ENCODE measurements at places on chromosomes 5 and 9.

DNA sequence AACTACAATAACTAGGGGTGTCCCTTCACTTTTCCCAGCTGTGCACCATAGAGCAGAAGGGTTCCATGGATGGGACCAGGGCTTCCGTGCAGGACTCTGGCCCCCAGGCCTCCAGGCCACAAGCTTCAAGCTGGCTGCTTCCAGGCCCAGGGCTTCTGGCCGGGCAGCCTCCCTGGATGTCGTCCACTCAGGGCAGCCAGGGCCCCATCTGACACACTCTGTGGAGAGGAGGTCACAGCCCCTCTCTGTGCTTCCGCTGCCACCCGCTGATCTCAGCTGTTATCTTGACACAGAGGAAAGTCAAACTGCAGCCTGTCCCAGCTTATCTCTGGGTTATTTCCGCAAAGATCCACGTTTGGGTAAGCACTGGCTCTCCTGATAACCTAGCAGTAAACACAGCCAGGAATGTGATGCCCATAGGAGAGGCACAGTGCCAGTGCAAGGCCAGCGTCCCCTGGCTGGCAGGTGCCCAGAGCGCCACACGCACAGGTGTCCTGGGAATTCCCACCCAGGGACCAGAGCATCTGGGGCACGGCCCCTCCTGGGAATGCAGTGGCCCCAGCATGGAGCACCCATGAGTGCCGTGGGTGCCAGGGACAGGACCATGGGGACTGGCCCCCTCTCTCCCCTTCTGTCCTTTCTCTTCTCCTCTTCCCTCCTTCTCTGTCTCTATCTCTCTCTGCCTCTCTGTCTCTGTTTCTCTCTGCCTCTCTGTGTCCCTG lies 15.6 kb upstream of the SLC6A19 start:
- no peak for DNase-seq

- no peak for DNase-seq
Measured at GRCh38 chr9:80699511-80699998, 989.8 kb downstream of the TLE1 start.

DNA sequence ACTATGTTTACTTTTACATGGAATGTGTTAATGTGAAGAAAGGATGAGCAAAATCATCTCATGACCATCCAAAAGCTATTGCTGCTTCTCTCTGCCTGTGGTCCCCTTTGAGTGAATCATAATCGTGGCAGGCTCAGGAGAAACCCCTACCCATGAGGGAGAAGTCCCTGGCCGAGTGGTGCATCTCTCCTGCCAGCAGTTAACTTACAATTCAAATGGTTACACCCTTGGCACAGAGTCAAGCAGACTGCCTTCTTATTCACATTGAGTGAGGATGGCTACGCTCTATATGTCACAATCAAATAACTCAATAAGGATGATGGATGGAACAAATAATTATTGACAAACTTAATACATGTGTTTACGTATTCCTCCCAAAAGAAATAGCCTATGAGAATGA lies 179.1 kb downstream of the FGF1 start:
- DNase-seq, result no peak

DNA sequence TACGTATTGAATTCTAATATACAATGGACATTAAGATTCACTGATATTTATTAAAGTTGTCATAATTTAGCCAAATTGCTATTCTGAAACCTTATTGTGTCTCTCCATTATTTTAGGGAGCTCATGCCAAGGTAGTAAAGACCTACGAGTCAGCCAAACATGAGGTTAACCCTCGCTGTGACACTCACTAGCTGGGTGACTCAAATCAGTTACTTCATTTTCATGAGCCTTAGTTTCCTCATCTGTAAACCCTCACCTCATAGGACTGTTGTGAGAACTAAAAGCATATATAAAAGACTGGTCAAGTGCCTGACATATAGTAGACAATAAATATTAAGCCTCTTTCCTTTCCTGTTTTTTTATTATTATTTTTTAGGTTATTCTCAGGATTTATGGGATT lies 44.0 kb upstream of the PCA3 start:
- no peak for DNase-seq

DNA sequence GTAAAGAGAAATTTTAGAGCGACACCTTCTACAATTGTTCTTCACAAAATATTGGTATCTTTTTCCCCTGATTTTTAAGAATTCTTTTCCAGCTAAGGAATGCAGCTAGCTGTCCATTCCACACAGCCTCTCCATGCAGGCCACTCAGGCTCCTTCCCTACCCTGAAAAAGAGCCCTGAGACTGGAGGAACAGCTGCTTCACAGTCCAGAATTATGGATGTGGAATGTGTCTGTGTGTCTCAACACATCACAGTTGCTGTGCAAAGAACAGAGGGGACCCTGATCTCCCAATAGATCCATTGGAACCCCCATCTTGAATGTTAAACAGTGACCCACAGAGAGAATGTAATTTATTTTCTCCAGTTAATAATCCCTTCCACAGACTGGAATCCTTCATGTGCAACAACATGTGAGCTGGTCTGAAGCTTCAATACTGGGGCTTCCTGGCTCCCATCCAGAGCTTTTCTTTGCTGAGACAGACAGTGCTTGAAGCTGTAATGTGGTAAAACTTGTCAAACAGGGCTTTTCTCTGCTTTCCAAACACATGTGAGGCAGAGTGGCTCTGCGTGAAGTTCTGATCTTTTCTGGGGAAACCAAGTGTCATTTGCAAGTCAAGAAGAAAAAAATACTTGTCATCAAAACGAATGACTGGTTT lies 53.3 kb upstream of the SMC5 start:
- DNase-seq, result no peak

DNA sequence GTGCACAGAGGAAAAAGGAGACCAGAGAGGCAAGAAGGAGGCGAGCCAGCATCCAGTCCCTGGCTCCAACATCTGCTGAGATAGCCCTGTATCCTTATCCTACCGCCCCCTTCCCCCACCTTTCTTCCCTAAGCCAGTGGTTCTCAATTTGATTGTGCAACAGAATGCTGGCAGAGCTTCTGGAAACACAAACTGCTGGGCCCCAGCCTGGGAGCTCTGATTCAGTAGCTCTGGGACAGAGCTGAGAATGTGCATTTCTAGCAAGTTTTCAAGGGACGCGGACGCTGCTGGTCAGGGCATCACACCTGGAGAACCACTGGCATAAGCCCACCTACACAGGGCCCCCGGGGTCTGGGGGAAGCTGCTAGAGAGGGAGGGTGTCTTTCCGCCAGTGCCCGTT lies 21.1 kb downstream of the AK8 start:
- no peak for DNase-seq

- no peak for DNase-seq
Measured at GRCh38 chr9:107557236-107557990, 67.8 kb upstream of the KLF4 start.

DNA sequence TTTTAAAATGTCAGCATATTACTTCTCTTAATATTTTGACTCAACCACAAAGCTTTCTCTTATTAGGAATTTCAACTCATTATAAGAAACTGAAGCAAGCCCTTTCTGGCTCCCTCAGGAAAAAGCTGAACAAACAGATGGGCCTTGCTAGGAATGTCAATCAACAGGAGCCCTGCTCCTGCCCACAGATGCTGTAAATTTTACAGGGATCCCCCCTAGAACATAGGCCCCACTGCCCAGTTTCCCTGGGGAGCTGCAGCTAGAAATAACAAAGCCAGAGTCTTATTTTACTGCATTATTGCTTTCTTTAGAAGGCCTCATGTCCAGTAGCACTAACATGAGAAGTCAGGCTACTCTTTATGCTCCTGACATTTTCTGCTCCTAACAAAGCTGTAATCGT lies 103.8 kb downstream of the PCSK1 start:
- no peak for DNase-seq

- DNase-seq, result no peak
Measured at GRCh38 chr9:69204849-69205248, 30.8 kb downstream of the TJP2 start.

DNA sequence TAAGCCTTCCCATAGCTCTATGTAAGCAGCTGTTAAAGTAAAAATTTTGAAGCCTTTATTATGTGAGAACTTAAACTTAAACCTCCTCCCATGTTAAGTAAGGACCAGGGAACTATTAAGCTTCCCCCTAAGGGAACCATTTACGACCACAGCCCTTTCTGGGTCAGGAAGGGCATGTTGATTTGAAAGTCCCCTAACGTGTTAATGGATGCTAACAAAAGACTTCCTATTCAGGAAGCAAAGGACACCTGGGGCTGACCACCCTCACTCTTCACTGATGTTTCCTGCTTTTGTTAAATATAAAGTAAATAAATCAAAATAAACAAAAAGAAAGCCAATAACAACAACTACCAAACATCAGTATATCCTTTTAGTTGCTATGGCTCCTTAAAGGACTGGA lies 170.6 kb upstream of the RFX3 start:
- no peak for DNase-seq

DNA sequence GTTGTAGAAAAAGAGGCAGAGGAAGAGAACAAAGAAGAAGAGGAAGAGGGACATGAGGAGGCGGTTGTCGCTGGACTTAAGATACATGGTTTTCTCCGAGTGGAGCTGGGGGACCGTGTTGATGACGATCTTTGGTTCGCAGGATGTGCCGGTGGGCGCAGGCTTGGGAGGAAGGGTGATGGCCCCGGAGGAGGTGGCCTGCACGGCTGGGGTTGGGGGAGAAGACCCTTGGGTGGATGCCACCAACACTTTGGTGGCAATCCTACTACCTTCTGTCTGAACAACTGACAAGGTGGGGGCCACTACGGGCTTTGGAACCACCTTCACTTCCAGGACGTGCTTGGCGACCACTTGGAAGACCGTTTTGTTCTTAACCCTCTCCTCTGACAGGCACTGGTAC lies 60.7 kb downstream of the SECISBP2 start:
- DNase-seq, result no peak

DNA sequence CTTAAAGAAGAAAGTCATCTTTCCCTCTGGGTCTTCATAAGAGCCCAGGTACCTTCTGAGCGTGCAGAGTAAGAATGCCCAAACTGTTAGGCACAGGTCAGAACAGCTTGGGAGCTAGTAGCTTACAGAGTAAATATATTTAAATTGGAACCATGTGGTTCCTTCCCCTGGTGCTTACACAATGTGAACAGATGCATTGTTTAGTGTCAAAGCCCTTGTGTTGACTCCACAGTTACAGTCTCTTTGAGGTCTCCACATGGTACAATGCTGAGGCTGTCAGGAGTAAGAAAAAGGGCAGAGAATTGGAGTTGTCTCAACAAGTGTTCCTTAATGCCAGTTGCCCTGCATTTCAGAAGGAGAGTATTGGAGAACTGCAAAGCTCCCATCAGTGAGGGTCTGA lies 188.5 kb downstream of the PAPPA start:
- no peak for DNase-seq

- DNase-seq, result no peak
Measured at GRCh38 chr9:80163889-80164288, 592.1 kb downstream of the TLE4 start.

DNA sequence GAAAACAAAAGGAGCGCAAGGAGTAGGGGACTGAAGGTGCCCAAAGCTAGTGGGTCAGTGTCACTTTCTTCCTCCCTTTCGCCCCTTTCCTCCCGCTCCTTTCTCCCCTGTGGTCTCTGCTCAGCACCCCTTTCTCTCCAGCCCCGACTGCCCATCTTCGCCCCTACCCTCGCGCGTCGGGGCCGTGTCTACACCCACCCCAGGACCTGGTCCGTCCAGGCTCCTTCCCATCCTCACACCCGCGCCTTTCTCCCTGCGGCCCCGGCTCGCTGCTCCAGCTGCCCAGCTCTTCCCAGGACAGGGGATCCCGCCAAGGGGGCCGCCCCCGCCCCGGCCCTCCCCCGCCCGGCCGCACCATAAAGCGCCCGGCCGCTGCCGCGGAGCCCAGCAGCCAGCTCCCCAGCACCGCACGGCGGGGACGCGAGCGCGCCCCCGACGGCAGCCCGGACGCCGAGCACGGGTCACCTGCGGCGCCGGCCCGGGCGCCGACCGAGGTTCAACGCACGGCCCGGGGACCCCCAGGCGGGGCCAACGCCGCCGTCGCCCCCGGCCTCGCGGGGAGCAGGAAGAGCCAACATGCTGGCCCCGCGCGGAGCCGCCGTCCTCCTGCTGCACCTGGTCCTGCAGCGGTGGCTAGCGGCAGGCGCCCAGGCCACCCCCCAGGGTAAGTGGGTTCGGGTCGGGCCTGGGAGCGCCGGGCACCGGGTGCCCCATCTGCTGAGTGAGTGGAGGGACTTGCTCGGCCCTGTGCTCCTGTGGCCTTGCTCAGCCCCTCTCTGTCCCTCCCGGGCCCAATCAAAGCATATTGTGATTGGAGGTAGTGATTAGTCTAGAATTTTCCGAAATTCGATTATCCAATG lies at the start of gene THBS4:
TSS of gene THBS4 (plus strand) at position 387 of the 860 bp plus-strand sequence. CDS start at position 577, 190 bp downstream.
- DNase-seq, result no peak

DNA sequence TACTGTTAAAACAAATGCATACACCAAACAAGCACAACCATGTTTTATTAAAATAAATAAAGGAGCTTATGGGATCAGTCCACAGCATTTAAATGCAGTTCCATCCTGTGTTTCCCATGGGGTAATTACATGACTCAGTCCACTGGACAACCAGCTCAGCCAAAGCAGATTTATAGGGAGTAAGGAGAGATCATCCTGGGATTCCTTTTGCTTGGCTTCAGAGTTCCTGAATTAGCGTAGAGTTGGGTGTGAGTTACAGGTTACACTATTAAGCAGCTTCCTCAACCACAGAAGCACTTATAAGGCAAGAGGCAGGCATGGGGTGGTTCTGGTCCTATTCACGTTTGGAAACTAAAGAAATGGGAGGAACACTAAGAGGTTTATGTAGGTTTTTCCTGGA lies 381.1 kb upstream of the ACTBL2 start:
- DNase-seq, result no peak

DNA sequence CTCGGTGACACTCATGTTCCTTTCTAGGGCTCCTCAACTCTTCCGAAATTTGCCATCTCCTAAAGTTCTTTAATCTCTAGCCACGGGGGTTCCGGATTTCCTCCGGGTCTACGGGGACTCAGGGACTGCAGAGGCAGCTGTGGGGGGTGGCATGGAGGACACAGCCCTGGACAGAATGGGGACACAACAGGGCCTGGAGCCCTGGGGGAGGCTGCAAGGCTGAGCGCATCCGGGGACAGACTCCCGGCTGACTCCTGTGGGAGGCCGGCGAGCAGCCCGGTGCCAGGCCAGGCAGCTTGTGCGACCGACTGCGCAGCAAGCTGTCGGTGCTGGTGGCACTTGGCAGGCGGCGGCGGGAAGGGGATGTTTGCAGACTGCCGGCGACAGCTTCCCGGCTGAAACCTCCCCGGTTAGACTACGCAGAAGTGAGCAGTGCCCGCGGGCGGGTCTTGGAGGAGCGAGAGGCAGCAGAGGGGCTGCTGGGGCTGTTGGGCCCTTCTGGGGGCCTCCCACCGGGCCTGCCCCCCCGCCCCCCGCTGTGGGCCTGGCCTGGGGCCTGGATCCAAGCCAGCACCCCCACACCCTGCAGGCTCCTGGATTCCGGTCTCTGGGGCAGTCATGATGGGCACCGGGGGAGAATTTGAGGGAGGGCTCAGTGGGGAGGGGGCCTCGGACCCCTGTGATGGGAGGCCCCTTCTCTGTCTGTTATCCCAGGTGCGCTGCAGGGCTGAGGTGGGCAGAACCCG lies 28.7 kb upstream of the UBAC1 start:
- no peak for DNase-seq

DNA sequence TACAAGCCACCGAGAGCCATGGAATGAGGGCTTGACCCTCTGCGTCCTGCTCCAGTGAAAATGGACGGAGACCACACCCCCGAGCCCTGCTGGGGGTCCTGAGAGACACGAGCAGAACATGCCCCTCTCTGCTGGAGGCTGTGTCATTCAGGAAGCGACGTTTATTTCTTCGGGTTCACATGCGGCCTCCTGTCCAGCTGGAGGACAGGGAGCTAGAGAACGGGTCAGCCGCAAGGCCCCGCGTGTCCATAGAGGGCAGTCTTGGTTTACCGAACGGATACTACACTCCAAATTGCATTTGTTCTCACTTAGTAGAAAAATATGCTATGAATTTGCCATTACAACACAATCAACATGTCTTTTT lies 36.1 kb downstream of the MRPL36 start:
- DNase-seq, result no peak
